ENCODE measurements at places on chromosomes 13 and 19.

- DNase-seq = no peak
Measured at GRCh38 chr13:100675661-100676129, 1.1 kb upstream of the TMTC4 start.

DNA sequence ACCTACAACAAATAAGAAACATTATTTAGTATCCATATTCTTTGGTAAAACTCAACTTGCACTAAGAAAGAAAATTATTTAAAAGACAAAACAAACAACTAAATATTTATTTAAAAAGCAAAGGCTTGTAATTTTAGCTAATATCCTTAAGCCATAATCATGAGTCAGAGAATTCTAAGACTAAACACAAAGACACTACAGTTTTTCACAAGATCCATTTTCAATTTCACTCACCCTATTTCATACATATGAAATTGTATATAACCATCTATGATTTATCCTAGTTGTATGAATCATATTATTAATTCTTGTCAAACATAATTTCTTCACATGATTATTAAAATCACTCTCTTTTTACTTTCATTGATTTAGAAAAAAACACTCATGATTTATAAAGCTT is 64.3 kb downstream of the MICU2 start:
- DNase-seq = no peak

GRCh38 chr19:16117594-16118033 is 5.9 kb downstream of the RAB8A start:
- DNase-seq = no peak

DNA sequence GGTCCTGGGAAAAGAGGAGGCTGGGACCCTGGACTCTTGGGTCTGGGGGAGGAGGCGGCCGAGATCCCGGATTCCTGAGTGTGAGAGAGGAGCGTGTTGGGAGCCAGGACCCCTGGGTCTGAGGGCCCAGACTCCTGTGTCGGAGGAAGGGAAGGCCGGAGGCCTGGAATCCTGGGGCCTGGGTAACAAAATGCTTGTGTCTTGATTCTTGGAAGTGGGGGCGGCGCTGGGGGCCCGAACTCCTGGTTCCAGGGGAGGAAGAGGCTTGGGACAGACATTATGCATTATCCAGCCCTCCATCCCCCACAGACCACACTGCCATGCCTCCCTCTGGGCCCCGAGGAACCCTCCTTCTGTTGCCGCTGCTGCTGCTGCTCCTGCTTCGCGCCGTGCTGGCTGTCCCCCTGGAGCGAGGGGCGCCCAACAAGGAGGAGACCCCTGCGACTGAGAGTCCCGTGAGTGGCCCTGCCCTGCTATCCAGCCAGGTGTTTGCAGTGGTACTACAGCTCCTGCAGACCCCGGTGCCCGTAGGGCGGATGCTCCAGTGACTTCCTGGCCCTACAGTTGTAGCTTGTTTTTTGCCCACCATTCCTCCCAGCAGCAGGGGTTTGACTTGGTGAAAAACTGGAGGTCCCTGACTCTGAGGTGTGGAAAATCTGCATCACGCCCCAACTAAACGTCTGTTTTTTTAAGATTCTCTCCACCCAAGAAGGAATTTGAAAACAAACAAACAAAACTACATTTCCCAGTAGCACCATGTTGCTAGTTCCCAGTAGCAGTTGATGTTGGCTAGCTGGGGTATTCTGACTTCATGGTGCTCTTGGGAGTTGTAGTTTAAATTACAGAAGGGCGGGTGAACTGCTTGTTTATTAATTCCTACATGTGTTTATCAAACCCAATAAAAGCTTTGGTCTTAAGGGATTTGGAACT is 630 bp downstream of the NUCB1 start:
- DNase-seq = no peak

DNA sequence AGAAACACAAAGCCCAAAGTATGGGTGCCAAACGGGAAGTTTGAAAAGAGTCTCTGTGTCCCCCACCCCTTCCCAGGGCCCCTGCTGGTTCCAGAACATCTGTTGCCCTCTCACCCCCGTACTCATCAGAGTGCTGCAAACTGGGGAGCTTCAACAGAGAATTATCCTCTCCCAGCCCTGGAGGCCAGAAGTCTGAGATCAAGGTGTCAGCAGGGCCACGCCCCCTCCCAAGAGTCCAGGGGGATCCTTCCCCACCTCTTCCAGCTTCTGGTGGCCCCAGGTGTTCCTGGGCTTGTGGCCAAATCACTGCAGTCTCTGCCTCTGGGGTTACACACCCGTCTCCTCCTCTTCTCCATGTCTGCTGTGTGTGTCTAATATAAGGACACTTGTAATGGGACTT is 183.4 kb downstream of the PTPRS start:
- no peak for DNase-seq

- DNase-seq = no peak
Measured at GRCh38 chr13:42218576-42218975, 53.4 kb upstream of the AKAP11 start.

- DNase-seq = no peak
Measured at GRCh38 chr19:49881672-49882394, 4.3 kb downstream of the TBC1D17 start.

- no peak for DNase-seq
Measured at GRCh38 chr13:40024967-40025714, 369.7 kb downstream of the COG6 start.

DNA sequence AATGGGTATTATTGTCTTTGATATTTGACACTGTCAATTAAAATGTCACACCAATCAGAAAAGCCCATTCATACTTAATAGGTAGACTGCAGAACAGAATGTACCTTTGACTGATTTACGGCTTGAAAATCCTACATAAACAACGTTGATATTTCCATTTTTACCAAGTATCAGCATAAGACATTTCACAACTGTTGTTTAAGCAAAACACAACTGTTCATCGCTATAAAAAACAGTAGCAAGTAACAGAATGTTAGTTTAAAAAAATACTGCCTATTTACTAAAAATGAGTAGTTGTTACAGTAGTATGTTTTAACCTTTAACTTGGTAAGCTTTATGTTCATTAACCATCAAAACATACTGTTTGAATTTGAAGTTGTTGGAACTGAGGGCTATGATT is 1096.6 kb downstream of the PCDH17 start:
- DNase-seq = no peak

- DNase-seq = no peak
Measured at GRCh38 chr13:37450276-37450675, 148.3 kb downstream of the POSTN start.
